ENCODE measurements at places on chromosomes 12 and 14.

DNA sequence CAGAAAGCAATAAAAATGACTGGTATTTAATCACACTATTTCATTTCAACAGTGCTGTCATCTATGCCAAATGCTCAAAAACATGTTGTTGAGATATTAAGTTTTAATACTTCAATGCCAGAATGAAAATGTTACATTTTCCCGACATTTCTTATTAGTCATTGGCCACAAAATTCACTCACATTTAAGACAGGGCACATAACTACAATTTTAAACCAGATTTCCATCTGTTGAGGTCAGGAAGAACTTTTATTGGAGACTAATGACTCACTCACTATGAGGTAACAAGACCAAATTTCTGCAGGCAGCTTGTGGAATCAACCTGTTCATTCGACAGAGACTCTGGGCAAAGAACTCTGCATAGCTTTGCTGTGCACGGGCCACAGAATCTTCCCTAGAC, 36.8 kb downstream of the PPTC7 start:
- no peak for DNase-seq

GRCh38 chr14:68772761-68773381, 20.0 kb downstream of the ZFP36L1 start:
- no peak for DNase-seq

GRCh38 chr12:22117563-22118237, 71.7 kb downstream of the CMAS start:
- no peak for DNase-seq

- DNase-seq: no peak
Observed at GRCh38 chr12:124512667-124513296, 54.6 kb downstream of the NCOR2 start.

DNA sequence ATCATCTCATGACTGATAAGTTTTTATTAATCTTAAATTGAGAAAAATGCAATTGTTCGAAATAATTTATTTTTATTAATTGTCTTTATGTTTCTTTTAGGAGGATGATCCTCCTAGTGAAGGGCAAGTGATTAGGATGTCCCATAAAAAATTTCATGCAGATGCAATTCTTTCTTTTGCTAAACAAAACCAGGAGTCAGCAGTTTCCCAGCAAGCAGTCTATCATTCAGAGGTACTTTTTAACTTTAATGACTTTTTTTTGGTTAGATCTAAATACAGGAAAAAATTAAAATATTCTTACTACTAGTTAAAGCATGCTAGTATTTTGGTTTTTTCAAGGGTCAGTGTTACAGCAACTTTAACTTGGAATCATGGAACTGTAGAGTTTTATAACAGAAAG, 64.5 kb downstream of the KIAA0586 start:
- no peak for DNase-seq

DNA sequence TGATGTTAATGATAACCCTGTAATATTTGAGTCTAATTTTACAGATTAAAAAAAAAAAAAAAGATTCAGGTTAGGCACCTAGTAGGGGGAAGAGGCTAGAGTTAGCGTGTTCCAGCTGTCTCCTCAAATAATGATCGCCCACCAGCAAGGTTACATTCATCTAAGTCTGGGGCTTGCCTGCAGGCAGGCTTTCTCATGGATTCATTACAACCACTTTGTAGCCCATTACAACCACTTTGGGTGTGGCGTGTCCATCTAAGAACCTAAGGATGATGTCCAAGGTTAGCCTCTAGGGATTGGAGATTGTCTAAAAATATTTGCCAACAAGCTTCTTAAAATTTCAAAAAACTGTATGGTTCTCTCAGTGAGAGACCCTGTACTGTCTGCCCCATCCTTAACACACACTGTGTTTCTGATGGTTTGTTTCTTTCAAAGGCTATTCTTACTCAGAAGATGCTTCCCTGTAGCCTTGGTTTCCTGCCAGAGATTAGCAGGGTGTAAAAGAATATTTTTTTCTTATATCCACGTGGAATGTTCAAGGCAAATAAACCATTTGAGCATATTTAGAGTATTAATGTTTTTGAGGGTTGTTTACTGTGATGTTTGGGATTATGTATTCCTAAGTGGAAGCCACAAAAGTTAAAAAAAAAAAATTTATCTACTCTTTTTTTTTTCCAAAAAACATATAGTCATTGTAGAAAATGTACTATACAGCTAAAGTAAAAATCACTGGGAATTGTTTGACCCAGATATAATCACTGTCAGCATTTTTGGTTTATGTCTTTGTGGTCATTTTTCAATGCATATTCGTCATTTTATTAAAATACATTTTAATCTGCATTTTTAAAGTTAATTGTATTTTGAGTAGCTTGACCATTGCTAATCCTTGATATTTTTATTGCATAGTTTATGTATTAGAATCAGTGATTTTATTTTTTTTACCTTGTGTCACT, 1.7 kb downstream of the DYNC1H1 start:
- no peak for DNase-seq

- DNase-seq: no peak
Observed at GRCh38 chr12:29396774-29397173, 15.8 kb upstream of the ERGIC2 start.

Data from liver (tissue), 10 donors.